ENCODE measurements at places on chromosomes 4 and X.

DNA sequence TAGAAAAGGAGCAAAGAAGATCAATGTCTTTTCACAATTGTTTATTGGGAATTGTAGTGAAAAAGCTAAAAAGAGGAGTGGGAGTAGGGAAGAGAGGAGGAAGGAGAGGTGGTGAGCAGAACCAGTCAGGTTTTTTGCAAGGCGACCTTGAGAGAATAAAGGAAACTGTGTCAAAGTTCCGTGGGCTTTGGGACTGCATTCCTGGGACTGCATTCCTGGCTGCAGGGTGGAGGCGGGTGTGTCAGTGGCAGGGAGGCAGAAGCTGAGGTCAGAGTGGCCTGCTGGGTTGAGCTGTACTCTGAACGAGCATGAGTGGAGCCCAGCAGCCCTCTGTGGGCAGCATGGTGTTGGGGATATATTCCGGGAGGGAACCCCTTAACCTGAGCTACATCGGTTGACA lies 66.8 kb upstream of the UCP1 start:
- peak; percentile 33 for DNase-seq

- DNase-seq = no peak
Observed at GRCh38 chr4:89538171-89538570, 230.6 kb upstream of the GPRIN3 start.

- no peak for DNase-seq
Observed at GRCh38 chrX:148784137-148784536, 283.7 kb downstream of the AFF2 start.

- DNase-seq = no peak
Observed at GRCh38 chr4:82043809-82044137, 330.0 kb downstream of the HNRNPD start.

- DNase-seq = no peak
Observed at GRCh38 chrX:17994429-17994828, 133.3 kb upstream of the RAI2 start.

GRCh38 chrX:153845195-153845594 lies 14.9 kb upstream of the PDZD4 start:
- no peak for DNase-seq

DNA sequence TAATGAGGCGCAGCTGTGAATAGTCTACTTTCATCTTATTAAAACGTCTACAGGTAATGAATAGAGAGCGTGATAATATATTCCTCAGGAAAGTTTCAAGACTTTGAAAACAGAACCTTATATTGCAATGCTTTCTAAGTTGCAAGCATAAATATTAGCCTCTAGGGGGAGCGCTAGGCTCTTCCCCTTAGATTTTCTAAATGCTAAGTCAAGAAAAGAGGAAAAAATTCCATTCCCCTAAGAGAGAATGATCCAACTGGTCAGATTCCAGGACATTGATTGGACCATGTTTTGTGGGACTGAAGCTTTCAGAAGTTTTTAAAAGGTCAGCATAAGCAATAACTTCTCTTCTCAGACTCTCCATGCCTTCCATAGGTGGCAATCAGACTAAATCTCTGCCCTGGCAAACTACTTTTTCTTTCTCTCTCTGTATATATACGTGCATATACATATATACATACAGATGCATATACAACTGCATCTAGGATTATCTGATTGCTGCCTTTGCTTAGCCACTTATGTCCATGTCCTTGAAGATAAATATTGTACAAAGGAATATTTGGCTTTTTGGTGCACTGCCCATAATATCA lies 492.9 kb downstream of the INPP4B start:
- peak; percentile 69 for DNase-seq

GRCh38 chr4:7698584-7698983 lies 241.1 kb downstream of the AFAP1 start:
- DNase-seq = peak; percentile 36

GRCh38 chrX:39175418-39176057 lies 374.3 kb downstream of the MID1IP1 start:
- DNase-seq = no peak

- DNase-seq = no peak
Observed at GRCh38 chr4:2497931-2498330, 29.0 kb downstream of the RNF4 start.

DNA sequence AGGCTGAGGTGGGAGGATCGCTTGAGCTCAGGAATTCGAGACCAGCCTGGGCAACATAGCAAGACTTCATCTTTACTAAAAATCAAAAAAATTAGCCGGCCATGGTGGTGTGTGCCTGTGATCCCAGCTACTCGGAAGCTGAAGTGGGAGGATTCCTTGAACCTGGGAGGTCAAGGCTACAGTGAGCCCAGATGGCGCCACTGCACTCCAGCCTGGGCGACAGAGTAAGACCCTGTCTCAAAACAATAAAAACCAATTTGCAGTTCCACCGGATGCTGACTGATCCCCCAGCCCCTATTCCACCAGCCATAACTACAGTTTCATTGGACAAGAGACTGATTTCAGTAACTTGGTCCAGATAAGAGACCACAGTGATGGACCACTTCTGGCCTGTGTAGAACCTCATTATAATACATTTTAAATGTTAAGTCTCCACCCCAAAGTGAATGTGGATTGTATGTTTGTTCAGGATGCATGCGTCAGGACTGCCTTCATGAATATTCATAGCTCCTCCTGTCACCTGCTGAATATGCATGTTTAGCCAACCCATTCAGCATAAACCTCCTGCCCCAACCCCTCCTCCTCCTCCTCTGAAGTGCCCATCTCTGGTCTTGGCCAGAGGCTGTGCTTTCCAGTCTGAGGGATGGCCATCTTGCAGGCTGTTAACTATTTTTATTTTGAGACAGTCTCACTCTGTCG lies 2.3 kb upstream of the SLBP start:
- no peak for DNase-seq

DNA sequence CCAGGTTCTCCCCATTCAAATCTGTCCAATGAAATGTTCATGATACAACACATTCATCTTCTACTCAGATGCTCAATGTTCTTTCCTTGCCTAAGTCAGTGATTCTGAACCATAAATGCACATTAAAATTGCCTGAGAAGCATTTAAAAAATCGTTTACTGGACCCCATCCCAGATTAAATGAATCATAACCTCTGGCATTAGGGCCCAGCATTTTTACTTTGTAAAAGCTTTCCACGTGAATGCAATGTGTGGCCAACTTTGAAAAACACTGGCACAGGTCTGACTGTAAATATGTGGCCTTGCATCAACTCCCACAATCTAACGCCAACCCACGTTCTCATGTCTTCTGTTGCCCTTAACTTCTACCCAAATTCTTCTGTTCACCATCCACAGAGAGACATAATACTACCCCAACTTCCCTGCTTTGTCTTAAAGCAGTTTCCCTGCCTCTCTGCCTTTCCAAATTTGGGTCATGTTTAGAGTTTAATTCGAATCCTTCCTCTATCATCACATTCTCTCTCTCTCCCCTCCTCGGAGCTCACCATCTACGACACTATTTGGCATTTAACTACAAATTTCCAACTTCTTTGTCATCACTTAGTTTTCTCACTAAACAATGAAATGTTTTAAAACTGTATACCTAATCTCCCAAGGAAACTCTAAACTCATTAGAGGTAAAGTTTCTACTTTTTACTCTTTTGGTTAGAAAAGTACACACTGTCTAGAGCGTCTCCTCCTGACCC lies 78.7 kb downstream of the PRKG2 start:
- peak; percentile 88 for DNase-seq

DNA sequence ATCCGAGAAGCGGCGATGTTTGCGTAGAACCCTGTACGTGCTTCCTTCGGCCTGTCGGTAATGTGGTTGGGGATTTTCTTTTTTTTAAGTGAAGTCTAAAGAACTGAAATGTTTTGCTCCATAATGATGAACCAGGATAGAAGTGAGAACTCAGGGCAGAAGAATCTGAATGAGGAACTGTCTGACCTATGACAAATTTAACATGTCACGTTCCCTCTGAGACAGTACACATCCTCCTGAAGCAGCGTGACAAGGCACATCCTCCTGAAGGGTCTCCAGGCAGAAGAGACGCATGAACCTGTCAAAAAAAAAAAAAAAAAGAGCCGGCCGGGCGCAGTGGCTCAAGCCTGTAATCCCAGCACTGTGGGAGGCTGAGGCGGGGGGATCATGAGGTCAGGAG lies 6.2 kb downstream of the CSF2RA start:
- no peak for DNase-seq

DNA sequence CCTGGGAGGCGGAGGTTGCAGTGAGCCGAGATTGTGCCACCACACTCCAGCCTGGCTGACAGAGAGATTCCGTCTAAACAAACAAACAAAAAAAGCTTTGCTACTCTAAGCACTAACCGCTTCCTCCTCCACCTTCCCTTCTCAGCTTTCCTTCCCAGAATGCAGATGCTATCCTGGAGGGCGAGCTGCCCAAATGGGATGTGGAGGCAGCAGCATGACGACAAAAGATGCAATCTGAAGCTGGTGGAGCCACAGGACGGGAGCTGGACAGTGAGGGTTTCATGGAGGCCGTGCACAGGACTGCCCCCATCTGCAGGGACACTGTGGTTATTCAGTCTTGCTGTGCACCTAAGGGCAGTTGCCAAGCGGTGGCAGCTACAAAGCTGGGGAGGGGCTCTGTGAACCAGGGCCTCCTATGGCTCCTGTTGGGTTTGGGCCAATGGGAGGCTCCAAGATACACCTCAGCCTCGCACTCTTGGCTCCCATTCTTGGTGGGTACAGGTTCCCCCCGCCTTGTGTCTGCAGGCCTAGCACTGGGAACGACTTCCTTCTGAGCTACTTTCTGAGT lies 47.4 kb downstream of the WDR1 start:
- DNase-seq = no peak

- peak; percentile 76 for DNase-seq
Observed at GRCh38 chrX:101659601-101660063, at the start of gene ARMCX2. ARMCX2 (minus strand) TSS chrX:101659850; CDS start chrX:101657588, 2,262 bp downstream.

- DNase-seq = peak; percentile 62
Observed at GRCh38 chrX:23902419-23902818, 5.3 kb downstream of the APOO start.

- DNase-seq = no peak
Observed at GRCh38 chr4:1554246-1554875, 129.8 kb downstream of the FAM53A start.

DNA sequence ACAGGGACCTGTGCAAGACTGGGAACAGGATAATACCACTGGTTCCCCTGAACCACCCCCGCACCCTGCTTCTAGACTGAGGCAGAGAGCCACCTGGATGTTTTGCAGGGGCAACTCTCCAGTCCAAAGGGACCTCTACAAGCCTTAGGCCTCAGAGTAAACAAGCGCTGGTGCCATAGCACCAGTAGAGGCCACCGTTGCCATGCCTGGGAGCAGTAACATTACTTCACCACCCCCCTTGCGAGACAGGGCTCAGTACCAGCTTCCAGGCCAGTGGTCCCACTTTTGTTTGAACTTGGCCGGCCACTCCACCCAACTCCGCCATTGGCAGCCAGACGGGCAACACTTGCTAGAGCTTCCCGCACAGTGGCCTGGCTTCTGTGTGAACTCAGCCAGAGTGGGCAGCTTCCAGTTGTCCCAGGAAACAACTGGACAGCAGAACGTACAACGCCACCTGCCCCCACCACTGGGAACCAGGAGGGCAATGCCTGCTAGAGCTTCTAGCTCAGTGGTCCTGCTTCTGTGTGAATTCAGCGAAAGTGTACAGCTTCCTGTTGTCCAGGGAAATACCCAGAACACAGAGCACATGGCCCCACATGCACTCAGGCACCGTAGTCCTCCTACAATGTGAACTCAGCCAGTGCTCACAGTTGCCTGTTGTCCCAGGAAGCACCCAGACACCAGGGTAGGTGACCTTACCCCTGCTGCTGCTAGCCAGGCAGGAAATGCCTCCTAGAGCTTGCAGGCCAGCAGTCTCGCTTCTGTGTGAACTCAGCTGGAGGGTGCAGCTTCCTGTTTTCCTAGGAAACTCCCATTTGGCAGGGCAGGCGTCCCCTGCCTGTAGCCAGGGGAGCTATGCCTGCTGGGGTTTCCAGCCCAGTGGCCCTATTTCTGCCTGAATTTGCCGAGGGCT lies 39.9 kb upstream of the PCDH19 start:
- no peak for DNase-seq

- DNase-seq = no peak
Observed at GRCh38 chr4:54946741-54947140, 178.7 kb downstream of the KDR start.

DNA sequence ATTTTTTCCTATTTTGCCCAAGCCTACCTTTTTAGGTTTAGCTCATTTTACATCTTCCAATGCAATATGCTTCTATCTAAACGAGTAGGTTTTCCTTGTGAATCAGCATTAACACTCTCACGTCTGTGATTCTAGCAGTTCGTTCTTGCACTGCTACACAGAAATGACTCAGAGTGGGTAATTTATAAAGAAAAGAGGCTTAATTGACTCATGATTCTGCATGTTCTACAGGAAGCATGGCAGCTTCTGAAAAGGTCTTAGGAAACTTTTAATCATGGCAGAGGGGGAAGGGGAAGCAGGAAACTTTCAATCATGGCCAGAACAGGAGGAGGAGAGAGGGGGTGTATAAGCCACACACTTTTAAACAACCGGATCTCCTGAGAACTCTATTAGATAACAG lies 44.9 kb downstream of the SPANXN1 start:
- no peak for DNase-seq

GRCh38 chr4:19883841-19884240 lies 367.9 kb upstream of the SLIT2 start:
- peak; percentile 12 for DNase-seq

- DNase-seq = no peak
Observed at GRCh38 chrX:71636438-71637252, 18.3 kb upstream of the CXCR3 start.

DNA sequence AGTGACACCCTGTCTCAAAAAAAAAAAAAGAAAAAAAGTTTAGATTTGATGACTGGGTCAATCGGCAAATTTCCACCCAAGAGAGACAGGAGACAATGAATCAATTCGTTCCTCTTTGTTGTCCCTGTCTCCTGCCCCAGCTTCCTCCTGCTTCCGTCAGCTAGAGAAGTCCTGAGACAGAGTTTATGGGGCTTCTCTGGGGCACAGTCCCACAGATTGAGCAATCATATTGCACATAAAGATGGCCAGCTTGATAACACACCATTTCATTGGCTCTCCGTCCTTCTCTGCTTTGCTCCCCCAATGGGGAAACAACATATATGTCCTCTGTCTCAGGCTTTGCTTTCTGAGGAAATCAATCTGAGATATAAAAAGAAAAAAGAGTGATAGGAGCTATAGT lies 78.4 kb upstream of the FUNDC1 start:
- DNase-seq = no peak

DNA sequence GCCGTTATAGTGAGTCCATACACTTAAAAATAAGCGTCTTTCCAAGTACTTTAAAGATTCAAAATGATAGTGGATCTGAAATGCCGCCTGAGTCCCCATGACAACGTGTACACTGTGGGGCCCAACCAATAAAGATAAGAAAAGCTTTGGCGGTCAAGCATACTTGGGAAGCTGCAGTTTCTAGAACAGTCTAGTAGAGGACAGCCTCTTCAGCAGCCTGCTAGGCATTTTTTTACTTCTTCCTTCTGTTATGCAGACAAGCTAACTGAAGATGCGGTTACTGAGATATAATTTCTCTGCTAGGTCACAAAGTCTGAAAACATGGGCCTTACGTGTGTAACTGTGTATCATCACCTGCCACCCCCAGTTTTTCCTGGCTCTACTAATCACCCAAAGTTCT lies 402 bp upstream of the UPRT start:
- DNase-seq = peak; percentile 3

DNA sequence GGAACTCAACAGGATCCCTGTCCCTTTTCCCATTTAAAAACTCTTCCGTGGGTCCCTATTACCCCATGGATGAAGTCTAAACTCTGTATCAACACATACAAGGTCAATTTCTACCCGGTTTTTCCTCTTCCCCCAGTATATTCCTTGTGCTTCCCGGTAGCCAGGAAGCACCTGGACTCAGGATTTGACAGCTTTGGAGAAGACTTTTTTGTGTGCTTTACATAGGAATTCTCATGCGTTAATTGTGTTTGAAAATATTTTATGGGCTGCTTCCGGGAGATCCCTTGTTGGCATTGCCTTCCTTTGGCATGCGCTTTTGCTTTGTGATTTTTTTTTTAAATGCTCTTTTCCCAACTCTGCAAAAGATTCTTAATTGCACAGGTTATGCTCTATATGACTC lies 7.2 kb downstream of the SMS start:
- no peak for DNase-seq
